ENCODE measurements at places on chromosomes 11 and 22.

- no peak for DNase-seq
These were observed 99.0 kb downstream of the CASP12 start for GRCh38 chr11:104799251-104799650.

GRCh38 chr11:2824851-2825250 lies 60.7 kb downstream of the CDKN1C start:
- DNase-seq: no peak

DNA sequence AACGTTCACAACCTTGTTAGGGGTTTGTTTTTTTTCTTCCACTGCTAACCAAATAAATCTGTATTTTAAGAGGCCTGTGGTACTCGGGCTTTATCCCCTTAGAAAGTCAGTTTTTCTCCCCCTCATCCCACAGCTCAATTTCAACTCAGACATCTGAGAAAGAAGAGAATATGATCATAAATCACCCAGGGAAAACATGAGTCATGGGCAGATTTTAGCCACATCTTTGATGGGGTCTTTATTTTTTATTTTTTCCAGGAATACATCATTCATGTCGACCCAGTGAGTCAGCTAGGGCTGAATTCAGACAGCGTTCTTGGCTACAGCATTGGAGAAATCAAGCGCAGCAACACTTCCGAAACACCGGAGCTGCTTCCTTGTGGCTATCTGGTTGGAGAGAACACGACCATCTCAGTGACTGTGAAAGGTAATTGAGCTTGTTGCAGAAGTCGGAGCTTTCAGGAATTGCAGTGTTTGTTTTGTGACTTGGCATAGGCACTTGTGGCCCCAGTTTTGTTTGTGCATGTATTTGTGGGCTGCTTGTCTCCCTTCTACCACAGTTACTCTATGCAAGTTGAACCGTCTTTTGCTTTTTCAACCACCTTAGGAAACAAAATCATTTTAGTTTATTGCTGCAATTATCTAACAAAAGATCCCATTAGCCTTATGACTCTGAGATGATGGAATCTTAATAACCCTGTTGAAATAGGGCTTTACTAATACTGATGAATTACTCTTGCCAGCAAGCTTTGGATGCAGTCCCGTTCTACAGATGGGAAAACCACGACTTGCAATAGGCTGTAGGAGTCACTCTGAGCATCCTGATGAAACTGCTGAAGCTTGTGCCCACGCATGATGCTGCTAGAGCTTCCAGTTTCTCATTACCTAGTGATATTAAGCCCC lies 62.7 kb downstream of the DBX1 start:
- no peak for DNase-seq

DNA sequence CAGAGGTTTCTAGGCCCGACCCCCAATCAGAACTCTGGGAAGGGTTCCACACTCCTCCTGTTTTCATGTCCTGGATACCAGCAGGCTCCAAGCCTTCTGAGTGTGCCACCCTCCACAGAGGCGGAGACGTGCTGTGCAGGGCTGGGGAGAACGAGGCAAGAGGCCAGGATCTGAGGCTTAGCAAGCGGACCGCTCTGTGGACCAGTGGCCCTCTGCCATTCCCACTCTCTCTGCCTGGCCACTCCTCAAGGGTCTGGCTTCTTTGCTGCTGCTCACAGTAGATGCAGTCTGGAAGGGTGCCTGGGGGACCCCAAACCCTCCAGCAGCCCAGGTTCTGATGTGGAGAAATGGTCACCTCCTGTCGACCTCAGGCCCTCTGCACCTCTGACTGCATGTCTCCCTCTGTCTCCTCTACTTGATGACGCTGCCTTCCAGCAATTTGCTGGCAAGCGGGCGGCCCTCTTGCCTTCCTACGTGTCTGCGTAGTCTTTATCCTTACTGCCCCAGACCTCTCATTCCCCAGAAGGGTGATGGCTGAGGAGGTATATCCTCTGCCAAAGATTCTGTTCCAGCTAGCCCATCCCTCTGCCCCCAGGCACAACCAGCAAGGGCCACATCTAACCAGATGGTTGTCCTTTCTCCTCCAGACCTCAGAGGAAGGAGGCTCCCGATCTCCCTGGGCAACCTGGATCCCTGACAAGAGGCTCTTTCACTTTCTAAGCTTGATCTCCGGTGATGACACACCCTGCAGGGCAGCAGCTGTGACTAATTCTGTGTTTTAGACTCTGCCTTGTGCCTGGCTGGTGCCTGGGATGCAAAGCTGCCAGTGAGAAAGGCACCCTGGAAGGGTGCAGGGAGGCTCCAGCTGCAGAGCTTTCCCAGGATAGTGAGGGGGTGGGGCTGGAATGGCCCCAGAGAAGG lies 87.3 kb downstream of the NAT10 start:
- DNase-seq: peak; percentile 93

DNA sequence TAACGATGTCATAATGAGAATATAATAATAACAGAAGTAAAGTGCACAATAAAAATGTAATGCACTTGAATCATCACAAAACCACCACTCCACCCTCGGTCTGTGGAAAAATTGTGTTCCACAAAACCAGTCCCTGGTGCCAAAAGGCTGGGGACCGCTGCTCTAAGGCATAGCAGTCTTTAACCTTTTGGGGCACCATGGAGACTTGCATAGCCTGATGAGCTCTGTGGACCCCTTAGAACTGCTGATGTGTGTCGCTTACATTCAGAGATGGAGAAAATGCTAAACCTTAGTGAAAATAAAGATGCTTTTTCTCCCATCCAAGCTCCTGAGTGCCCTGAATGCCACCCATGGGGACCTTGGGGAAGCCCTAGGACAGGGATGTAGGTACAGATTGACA lies 87.6 kb upstream of the SEPTIN5 start:
- DNase-seq: no peak

All from islet precursor cell (in vitro differentiated cells).